SJSA1 (cell line): ENCODE measurements at places on chromosomes 12 and 14.
A peak's percentile ranks its signal among the peaks of the same experiment; 100 is the strongest.

GRCh38 chr12:32353540-32353939, 45.8 kb upstream of the FGD4 start:
- DNase-seq, result no peak

- DNase-seq, result no peak
Observed at GRCh38 chr12:6684609-6685008, 4.6 kb downstream of the ZNF384 start.

DNA sequence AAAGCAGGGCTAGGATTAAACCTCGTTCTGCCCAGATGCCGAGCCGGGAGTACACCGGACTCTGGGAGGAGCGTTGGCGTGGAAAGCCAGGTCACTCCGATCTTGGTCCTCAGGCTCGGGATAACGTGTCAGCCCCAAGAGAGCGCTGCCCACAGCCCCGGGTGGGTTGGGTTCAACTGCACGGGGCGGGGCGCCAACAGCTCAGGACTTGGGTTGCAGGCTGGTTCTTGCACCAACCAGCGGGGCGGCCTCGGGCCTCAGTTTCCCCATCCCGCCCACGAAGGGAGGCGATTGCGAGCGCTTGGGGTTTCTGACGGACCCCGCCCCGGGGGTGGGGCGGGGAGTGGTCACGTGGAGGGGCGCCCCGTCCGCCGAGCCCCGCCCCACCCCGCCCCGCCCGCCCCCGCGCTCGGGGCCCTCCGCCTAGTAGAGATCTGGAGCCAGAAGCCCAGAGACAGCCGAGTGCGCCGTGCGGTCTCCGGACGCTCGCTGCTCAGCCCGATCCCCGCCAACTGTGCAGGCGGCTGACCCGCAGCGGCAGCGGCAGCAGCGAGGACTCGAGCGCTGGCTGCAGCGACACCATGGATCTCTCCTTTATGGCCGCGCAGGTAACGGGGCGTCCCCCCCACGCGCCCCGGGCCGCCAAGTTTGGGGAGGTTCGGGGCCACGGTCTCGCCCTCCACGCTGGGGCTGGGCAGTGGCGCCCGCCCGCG, at the start of gene C14orf132:
Gene C14orf132, plus strand, starts transcription at position 443 of the 713 bp plus-strand sequence. Its CDS starts 139 bp downstream, at position 582.
- peak; percentile 64 for DNase-seq

DNA sequence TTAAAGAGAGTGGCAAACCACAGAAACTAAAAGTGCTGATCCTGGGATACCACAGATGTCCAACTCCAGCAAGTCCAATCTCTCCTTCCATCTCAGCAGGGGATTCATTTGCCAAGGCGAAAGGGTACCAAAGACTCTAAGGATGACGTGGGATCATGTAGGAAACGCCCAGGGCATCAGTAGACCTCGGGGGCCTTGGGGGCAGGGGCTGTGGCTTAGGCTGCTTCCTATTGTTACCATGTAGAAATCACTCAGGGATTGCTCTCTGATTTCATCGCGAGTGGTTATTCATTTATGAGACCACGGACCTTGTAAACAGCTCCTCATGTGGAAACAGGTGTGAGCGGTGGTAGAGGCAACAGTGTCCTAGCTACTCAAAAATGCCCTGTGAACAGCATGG, 149.3 kb upstream of the FKBP4 start:
- no peak for DNase-seq

DNA sequence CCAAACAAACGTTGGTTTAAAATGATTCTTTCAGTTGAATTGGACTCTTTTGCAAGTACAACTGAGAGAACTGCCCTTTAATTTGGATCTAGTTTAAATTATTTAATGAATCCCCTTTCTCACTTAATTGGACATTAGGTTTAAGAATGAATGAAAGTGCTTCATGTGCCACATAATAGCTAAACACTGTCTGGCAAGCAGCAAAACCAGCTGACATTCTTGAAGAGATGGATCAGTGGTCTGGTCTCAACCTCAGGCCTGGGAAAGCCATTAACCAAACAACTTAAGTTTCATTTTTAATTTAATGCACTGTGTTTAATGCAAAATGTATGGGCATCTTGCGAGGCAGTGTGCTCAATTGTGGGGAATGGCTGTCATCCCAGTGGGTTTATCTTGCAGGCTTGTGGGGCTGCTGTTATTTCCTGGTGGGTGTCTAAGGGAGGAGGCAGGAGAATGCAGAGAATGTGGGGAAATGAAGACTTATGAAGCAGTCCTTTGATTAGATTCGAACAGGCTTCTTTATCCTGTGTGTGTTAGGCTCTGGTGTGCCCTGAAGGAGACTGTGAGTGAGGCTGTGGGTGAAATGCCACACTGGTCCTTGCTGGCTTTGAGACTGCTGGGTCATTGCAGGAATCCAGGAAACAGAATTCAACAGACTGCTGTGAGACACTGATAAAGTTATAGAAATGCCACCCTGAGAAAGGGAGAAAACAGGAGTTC, 144.1 kb upstream of the PELI2 start:
- DNase-seq, result no peak

DNA sequence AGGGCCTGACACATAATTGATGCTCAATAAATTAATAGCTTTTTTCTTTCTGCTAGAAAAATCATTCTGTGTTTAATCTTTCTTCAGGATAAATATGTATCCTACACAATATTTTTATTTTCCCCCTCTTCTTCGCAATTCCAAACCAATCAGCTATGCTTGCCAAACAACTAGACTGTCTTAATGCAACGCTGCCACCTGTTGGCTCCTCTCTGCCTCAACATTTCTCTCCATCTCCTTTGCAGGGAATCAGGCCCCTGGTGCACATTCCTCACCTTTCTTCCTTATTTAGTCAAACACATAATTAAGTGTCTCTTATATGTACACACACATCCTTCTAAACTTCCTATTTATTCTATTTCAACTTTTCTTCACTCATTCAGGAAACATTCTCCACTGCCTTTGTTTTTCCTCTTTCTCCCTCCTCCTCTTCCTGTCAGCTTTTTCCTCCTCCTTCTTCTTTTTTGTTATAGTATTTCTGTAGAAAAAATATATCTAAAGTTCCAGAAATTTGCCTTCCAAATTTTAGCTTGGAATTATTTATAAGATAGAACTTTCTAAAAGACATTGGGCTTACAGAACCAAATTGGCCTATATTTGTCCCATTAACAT, 406.0 kb downstream of the PRKD1 start:
- no peak for DNase-seq

- DNase-seq, result no peak
Observed at GRCh38 chr14:40122968-40123648, 690.9 kb upstream of the FBXO33 start.

GRCh38 chr14:89158701-89159100, 258.3 kb downstream of the FOXN3 start:
- DNase-seq, result no peak

- no peak for DNase-seq
Observed at GRCh38 chr12:12685305-12685704, 10.7 kb downstream of the GPR19 start.

DNA sequence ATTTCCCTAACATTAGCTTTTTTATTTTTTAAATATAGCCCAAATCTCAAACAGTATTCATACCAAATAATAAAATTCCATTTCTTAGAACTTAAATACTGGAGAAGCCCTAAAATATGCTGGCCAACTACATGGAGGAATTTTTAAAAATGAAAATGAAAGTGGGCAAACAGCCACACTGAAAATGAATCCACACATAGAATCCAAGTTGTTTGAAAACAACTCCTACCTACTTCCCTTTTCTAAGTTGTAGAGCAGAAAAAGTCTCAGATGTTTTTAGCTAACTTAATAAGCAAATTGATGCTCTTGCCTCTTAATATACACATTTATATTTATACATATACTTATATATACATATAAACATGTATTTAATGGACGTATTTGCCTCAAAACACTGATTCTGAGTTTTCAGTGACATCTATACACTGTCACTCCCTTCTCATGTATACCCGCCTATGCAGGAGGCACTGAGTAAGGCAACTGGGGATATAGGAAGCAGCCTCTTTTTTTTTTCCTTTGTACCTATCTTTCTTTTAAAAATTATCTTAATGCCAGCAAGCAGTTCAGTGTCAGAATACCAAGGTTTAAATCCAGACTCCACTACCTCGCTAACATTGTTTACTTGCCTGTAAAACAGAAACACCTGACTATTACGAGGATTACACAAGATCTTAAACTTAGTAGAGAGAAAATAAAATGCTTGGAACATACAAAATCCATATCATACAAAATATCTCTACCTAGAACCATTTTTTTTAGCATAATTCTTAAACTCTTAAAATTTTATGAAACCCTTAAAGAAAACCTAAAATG, 13.3 kb downstream of the DICER1 start:
- no peak for DNase-seq

DNA sequence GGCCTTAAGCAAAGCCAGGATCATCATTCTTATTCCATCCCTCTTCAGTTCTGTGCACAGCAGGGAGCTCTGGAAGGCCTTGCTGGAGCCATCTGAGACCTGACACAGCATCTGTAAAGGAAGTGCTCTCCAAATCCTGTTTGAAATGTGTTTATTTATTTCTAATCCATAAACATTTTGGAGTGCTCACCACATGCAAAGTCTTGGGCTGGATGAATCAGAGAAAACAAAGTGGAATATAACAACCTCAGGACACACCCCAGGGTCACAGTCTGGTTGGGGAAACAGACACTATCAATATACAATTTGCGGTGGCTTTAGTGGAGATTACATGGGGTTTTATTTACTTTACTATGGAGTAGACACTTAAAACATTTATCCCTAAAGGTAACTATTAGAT, 54.3 kb downstream of the BMP4 start:
- no peak for DNase-seq

- no peak for DNase-seq
Observed at GRCh38 chr12:90695415-90695814, 259.6 kb downstream of the CCER1 start.

- DNase-seq, result no peak
Observed at GRCh38 chr14:70962935-70963334, 55.7 kb downstream of the PCNX1 start.

DNA sequence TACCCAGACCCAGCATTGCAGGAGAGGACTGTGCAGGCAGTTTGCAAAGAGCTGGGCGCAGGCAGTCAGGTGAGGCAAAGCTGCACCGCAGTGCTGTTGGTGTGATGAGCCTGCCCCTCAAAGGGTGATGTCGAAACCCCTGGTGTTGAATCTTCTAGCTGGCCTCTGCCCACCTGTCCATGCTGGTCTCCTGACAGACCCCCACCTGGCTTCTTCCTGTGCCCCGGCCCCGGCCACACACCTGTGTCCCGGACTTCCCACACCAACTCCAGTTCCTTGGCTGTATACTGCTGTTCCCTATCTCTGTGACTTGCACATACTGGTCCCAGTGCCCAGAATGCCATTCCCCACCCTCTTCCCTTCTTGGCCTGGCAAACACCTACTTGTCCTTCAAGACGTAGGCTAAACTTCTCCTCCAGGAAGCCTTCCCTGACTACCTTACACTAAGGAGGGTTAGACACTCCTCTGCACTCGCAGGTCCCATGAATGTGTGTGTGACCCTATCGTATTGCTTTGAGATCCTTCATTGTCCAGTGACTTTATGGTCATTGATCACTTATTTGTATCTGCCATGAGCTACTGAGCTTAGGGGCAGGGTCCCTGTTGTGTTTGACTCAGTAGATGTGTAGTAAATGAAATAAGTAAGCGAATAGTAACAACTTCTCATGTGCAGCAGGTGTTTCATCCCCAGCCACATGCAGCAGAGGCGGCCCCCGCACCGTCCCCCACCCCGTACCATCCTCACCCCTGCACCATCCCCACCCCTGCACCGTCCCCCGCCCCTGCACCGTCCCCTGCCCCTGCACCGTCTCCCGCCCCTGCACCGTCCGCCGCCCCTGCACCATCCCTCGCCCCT, 37.4 kb downstream of the ESRRB start:
- no peak for DNase-seq

DNA sequence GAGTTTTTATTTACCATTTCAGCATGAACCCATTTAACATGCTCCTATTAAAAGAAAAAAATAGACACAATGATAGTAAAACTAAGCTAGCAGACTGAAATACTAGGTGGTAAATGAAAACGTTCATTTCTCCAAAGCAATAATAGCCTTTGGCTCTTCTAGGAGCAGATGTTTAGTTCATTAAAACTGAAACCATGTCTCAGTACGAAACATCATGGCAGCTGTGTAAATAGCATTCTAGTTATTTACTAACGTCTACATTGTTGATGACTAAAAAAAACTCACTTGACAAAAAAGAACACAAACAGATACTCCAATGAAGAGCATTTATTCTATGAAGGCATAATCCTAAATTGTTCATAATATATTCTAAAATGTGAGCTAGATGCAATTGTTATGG, 17.9 kb downstream of the RECQL start:
- DNase-seq, result no peak

GRCh38 chr12:12700254-12700653, 4.3 kb upstream of the GPR19 start:
- DNase-seq, result no peak

- no peak for DNase-seq
Observed at GRCh38 chr12:104799458-104799857, 158.6 kb downstream of the SLC41A2 start.

DNA sequence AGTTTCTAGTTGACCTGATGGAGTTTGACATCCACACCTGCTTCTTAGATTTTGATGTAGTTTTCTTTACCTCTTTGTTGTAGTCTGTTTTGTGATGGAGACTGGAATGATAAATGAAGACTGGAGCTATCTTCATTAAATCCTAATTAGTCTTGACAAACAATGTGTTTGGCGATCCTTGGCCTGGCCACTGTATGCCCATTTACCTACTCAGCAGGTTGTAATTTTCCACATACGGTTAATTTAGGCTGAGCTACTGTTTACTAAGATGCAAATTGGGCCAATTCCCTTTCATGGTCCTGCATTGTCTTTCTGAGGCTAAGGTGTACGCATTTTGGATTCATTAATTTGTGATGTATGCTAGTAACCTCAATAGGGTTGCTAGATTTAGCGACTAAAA, at the start of gene TAS2R7:
Gene TAS2R7, minus strand, starts transcription at position 41 of the 400 bp plus-strand sequence. CDS start 57 bp downstream, outside the sequence.
- no peak for DNase-seq
